ENCODE measurements at places on chromosomes 6 and 20.

GRCh38 chr6:118288355-118289124, 259.6 kb upstream of the PLN start:
- no peak for DNase-seq

DNA sequence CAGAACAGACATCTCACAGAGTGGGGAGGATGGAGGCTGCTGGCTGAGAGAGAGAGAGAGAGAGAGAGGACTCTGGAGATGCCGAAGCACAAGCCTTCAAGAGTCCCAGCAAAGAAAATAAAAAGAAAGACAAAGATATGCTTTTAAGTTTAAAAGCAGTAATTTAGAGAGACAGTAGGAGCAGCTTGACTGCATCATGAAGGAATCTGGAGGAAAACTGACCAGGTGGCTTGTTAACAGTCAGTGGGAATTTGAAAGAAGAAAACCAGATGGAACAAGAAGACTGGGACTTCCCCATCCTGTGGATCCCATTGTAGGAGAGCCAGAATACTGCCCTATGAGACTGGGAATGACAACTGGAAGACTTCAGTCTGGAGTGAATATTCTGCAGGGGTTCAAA, 46.3 kb upstream of the PLN start:
- no peak for DNase-seq

DNA sequence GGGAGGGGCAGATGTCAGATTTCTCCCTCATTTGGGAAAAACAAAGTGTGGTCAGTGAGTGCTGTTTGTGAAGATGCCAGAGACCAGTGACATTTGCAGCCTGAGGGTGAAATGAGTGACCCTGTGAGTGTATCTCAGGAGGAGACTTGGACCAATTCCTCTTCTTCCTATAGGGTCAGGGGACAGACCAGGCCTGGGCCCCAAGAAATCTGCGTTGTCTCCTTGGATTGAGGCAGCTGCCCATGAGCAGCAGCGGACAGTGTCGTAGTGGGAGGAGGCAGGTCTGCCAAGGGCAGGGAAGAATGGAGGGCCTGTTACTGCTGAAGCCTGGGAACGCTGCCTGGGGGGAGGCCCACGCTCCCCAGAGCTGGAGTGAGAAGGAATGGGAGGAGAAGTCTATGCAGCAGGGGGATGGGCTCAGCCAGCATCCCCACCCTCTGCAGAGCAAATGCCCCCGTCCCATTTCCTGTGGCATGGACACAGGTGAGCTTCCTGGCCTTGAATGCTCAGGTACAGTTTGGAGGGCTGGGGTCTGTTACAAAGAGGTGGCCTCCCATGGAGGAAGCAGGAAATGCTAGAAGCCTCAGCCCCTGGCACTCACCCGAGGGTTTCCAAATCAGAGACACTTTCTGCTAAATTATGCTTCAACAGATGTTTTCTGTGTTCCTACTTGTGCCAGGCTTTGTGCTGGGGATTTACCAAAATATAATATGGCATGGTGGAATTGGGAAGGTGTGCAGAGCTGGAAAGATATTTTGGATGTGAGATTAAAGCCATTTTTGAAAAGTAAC, 29.8 kb downstream of the DAAM2 start:
- no peak for DNase-seq

- no peak for DNase-seq
Observed at GRCh38 chr6:101085327-101085726, 204.2 kb upstream of the ASCC3 start.

DNA sequence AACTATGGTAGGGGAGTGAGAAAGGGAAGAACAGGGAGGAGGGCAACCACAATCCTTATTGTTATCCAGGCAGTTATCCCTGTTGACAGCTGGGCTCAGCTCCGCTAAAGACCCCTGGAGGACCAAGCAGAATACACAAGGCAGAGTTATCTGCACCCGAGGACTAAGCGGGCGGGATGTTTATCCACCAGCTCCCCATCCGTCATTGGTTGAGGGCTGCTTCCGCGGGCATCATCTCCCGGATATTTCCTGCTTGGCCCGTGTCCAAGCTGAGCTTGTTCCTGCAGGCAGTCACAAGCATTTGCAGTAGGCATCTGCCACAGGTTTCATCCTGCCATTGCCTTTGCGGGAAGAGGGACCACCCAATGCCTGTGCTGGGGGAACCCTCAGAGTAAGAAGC, 102.1 kb downstream of the DLGAP4 start:
- no peak for DNase-seq

DNA sequence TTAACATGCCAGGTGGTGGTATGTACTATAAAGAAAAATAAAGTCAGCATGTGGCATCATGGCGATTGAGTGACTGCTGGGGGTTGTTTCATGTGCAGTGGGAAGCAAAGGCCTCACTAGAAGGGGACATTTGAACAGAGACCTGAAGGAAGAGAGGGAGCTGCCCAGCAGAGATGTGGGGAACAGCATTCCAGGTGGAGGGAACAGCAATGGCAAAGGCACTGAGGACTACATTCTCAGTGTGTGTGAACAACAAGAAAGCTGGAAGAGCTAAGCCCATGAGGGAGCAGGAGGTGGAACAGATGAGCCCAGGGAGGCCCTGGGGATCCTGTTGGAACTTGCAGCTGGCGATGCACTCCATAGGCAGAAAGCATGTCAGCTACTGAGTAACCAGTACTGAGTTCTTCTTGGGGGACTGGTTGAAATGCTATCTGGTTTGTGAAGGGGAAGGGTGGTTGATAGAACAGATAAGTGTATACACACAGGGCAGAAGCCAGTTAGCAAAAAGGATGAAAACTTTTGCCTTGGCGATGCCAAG, 29.2 kb downstream of the NOX3 start:
- DNase-seq, result no peak

DNA sequence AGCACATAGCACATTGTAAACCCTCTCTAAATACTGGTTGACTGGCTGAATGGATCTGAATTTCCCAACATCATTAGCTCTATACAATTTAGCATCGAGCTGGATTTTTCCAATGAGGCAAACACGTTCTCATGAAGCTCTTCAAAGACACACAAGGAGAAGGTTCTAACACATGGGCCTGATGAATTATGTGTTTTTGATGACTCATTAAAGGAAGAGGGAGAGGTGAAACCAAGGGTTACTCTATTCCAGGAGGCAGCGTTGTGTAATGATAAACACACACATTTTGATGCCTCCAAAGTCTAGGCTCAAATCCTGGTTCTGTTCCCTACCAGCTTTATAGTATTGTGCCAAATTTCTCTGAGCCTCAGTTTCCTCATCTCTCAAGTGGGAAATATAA, 84.3 kb downstream of the PFDN4 start:
- no peak for DNase-seq

DNA sequence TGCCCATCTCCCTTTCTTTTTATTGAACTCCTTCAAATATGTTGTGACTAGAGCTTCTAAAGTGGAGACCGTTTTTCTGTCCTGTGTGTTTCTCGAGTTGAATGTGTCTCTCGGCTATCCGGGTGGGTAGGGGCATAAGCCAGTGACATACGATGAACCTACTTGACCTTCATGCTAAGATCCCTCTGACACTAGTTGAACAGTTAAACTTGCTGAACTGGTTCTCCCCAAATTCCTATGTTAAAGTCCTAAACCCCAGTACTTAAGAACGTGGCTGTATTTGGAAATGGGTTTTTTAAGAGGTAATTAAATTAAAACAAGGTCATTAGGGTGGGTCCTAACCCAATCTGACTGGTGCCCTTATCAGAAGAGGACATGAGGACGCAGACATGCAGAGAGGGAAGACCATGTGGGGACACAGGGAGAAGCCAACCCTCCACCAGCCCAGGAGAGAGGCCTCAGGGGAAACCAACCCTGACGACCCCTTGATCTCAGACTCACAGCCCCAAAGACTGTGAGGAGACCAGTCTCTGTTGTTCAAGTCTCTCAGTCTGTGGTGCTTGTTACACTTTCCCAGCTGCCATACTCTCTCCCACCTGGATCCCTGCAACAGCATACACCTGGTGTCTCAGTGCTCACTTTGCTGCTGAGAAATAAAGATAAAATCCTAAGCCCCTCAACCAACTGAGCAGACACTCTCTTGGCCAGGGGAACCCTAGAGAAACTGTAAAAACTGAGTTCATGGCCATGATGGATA, 208.4 kb downstream of the MYLK4 start:
- DNase-seq, result no peak

- DNase-seq, result no peak
Observed at GRCh38 chr20:54219751-54220426, 12.0 kb downstream of the PFDN4 start.

DNA sequence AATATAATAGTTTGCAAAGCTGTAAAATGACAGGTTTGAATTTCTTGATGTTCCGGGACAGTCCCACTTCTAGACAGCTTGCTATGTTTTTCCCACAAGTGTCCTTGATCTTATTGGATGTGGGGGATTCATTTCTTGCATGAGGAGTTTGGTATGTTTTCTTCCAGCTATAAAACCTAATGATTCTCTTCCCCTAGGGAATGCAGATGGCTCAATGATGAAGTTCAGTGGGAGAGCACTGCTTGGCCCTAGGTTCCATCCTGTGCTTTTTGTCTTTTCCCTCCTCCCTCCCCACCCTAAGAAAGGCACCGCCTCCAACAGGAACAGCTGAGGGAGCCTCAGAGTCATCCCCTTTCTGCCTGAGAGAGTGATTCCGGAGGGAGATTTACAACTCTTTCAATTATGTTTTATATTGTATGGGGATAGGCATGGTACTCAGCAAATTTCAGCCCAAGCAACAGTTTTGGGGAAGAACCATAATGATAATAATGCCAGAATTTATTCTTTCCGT, 149.2 kb downstream of the PHACTR1 start:
- DNase-seq, result no peak
